Colonic mucosa (tissue), 4 donors: ENCODE measurements at places on chromosomes 12 and 14. TPM values are rescaled to one million over a fixed set of nuclear protein-coding genes. Genes with fewer than 3 reads are reported as not detected.

PUS1 gene
- 16.0 TPM for total RNA-seq

GRCh38 chr12:90953956-90954421, 987 bp downstream of the CCER1 start:
- no peaks in the 10 kb centered on the region for H3K36me3 ChIP-seq
- DNase-seq, result no peak
- no peaks in the 10 kb centered on the region for H3K4me1 ChIP-seq
- no peaks in the 10 kb centered on the region for H3K27me3 ChIP-seq

GRCh38 chr12:117334051-117334450, 27.4 kb downstream of the NOS1 start:
- no peak for DNase-seq
- no peaks in the 10 kb centered on the region for H3K36me3 ChIP-seq
- no peaks in the 10 kb centered on the region for H3K4me1 ChIP-seq
- no peaks in the 10 kb centered on the region for H3K27me3 ChIP-seq
- no peak overlapping the region for H3K27ac ChIP-seq

PRMT5 gene
- 39.3 TPM for total RNA-seq

OR4K1 gene
- total RNA-seq, result not detected

GRCh38 chr12:78324234-78324633, 493.5 kb downstream of the NAV3 start:
- DNase-seq, result no peak
- no peak overlapping the region for H3K27ac ChIP-seq
- no peaks in the 10 kb centered on the region for H3K36me3 ChIP-seq

DNA sequence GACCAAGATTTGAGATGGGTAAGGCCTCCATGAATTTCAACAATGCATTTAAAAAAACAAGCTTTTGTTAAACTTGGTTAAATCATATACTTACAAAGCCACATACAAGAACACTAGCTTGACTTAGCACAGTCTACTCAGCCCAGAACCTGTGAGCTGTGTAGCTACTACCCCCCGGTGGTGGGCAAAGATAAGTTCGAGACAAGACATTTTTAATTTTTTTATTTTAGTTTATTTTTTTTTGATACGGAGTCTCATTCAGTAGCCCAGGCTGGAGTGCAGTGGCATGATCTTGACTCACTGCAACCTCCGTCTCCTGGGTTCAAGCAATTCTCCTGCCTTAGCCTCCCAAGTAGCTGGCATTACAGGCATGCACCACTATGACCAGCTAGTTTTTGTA, 3.7 kb upstream of the NECAP1 start:
- no peaks in the 10 kb centered on the region for H3K27me3 ChIP-seq
- no peaks in the 10 kb centered on the region for H3K36me3 ChIP-seq
- DNase-seq, result no peak
- peaks cover 5% of the 10 kb centered on the region for H3K4me1 ChIP-seq

CLEC2A gene
- total RNA-seq, result not detected

GRCh38 chr12:94575024-94575423, 75.3 kb downstream of the TMCC3 start:
- H3K36me3 ChIP-seq, result no peaks in the 10 kb centered on the region
- no peaks in the 10 kb centered on the region for H3K4me1 ChIP-seq
- no peak overlapping the region for H3K4me3 ChIP-seq
- no peak for DNase-seq
- no peaks in the 10 kb centered on the region for H3K27me3 ChIP-seq

CD163L1 gene
- total RNA-seq, result 7.6 TPM

DNA sequence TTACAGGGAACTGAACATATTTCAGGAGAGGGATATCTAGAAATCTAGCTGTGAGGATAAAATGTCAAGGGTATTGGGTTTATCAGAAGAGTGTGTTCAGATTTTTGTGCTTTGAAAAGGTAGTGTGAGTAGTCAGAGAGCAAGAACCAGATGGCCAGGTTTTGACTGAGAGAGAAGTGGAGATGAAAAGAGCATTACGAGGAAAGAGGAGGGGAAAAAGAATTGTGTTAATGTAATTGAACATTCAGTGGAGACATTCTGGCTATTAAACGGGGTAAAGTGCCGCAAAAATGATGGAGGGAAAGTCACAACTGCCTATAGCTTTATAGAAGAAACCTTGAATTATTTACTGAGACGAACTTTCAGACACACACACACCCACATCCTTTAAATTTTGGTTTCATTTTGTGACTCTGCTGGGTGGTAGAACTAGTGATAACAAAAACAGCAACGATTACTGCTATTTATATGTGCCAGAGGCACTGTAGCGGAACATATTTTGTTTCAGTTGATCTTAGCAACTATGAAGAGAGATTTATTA, 213.6 kb downstream of the ERC1 start:
- no peaks in the 10 kb centered on the region for H3K4me1 ChIP-seq
- no peaks in the 10 kb centered on the region for H3K27me3 ChIP-seq
- H3K4me3 ChIP-seq, result peak overlapping the region; percentile 10
- no peaks in the 10 kb centered on the region for H3K36me3 ChIP-seq
- peak overlapping the region; percentile 37 for H3K27ac ChIP-seq

GRCh38 chr12:88247241-88247643, 105.1 kb downstream of the TMTC3 start:
- DNase-seq, result no peak
- no peaks in the 10 kb centered on the region for H3K27me3 ChIP-seq
- no peak overlapping the region for H3K27ac ChIP-seq
- no peaks in the 10 kb centered on the region for H3K36me3 ChIP-seq
- no peaks in the 10 kb centered on the region for H3K4me1 ChIP-seq

DNA sequence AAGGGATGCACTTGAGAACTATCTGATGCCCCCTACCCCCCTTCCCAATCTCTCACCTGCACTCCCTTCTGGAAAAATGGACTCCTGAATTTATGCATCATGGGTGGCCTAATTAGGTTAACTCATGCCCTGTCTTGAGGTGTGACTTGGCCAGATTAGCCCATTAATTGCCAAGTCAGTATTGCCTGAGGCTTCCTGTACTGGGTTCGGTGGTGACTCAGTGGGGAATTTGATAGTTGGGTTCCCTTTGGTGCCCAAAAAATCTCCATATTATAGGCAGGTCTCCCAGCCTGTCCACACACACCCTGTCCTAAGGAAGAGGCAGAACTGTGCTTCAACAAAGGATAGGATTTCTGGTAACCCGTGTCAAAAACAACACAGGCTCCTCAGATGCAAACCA, 146.1 kb downstream of the CHST11 start:
- H3K4me1 ChIP-seq, result no peaks in the 10 kb centered on the region
- H3K4me3 ChIP-seq, result no peak overlapping the region
- H3K36me3 ChIP-seq, result no peaks in the 10 kb centered on the region
- H3K27me3 ChIP-seq, result no peaks in the 10 kb centered on the region

DNA sequence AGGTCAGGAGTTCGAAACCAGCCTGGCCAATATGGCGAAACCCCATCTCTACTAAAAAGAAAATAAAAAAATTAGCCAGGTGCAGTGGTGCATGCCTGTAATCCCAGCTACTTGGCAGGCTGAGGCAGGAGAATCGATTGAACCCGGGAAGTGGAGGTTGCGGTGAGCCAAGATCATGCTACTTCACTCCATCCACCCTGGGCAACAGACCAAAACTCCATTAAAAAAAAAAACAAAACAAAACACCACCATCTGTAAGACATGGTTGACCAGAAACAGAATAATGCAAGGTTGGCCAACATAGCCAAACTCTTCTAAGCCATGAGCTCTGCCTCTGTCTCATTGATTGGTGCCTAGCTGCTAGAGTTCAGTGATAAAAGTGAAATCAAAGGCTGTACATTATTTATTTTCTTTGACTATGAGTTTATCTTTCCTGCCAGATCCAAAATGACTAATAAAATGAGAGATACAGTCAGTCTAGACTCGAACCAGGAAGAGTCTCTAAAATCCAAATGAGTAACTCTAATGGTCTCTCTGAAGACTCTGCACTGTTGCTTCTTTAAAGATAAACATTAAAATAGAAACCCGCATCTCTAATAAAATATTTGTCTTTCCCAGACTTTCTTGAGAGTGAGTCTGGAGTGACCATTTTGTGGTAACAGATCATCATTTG, 404.7 kb downstream of the DAD1 start:
- no peaks in the 10 kb centered on the region for H3K27me3 ChIP-seq
- H3K36me3 ChIP-seq, result no peaks in the 10 kb centered on the region
- H3K4me3 ChIP-seq, result no peak overlapping the region
- no peaks in the 10 kb centered on the region for H3K4me1 ChIP-seq

DNA sequence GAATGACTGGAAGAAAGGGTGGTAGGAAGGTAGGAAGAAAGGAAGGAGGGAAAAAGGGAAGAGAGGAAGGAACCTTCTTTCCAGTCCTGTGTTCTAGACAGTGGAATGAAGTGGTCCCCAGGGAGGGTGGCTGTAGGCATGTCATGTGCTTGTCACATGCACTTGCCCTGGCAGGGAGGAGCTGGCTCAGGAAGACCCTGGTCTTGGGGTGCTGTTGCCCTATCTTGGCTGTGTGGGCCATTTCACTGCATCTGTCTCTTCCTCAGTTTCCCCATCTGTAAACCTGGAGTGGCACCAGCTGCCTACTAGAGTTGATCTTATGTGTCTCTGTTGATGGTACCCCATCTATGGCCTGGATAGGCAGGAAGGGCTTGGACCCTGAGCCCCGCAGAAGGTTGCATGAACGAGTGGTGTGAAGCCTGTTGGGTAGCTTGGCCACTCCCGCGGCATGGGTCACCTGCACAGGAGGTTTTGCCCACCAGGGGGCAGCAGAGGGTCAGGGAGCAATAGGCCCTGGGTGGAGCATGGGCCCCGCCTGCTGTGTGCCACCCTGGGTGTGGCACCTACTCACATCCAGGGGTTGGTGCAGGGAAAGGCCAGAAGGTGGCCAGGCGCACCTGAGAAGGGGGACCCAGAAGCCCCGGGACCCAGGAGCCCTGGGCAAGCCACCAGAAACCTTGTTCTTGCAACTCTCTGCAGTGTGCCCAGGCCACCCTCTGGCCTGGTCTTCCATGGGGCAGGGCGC, 25.1 kb downstream of the MEG3 start:
- no peaks in the 10 kb centered on the region for H3K27me3 ChIP-seq
- no peaks in the 10 kb centered on the region for H3K36me3 ChIP-seq
- H3K4me1 ChIP-seq, result peaks cover 4% of the 10 kb centered on the region
- peak; percentile 94 for DNase-seq

DNA sequence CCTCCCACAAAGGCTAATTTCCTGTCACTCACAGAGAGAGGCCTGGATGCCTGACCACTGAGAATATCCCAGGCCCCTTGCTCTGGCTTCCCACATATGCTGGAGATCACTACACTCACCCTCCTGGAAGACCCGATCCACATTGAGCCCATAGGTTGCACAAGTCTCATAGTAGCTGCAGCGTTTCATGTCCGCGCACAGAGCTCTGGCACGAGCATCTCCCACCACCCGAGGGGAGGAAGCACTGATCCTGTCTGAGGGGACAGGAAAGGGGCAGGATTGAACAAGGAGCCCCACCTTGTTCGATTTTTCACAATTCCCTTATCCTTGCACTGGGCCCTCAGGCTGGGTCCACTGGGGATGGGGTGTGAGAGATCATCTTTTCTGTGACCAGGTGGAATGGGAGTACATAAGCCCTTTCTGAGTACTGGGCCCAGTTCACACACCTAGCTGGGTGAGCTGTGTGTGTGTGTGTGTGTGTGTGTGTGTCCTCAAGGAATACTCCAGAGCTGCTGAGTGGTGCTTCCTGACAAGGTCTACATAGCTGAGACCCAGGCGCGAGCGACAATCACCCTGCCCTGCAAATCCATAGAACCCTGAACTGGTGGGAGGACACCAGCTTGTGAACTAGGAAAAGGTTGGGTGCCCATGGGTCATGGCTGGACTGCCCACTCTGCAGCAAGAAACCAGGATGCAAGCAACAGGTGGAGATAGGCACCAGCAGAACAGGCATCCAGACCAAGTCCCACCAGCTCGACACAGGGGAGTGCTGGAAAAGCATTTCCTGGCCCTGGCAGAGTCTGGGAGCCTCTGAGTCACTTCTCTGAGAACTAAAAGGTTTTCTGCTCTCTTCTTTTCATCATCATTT, 5.6 kb downstream of the AGAP2 start:
- peaks cover 5% of the 10 kb centered on the region for H3K4me1 ChIP-seq
- H3K4me3 ChIP-seq, result no peak overlapping the region
- H3K36me3 ChIP-seq, result no peaks in the 10 kb centered on the region
- H3K27me3 ChIP-seq, result peaks cover 29% of the 10 kb centered on the region
- no peak overlapping the region for H3K27ac ChIP-seq

DNA sequence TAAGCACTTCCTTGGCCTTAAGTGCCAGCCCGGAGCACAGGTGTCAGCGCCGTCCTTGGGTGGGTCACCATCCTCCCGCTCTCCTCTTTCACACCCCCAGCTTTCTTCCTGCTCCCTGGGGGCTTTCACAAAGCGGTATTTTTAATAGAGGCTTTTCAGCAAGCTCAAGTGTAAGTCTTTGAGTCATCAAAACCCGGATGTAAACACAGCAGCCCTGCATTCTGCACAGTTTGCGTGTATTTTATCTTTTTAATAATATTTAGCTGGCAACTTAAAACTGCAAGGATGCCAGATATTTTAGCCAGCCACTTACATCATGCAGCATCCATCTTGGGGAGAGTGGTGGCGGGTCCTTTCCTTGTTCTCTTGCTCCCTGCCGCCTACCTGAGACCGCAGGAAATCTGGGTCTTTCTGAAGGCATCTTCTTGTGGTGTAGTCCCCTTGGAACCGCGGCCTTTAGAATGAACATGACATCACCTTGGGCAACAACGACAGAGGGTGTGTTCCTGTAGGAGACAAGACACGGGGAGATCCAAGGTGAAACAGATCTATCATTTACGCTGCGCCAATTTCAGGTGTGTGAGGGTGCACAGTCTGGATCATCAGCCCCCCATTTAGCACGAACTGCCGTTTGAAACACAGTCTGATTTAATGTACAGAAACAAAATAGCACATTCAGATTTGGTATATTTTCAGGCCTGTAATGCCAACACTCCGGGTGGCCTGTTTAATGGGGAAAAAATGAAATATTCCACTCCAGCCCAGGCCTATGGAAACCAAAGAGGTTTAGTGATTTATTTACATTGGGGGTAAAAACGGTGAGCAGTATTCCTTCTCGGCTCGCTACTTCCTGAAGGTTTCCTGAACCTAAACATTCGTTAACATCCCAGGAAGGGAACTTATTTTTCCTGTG, 12.5 kb upstream of the IRF2BPL start:
- no peak for DNase-seq
- peak overlapping the region; percentile 11 for H3K4me3 ChIP-seq
- H3K27ac ChIP-seq, result peak overlapping the region; percentile 80
- H3K36me3 ChIP-seq, result no peaks in the 10 kb centered on the region
- H3K27me3 ChIP-seq, result no peaks in the 10 kb centered on the region
- H3K4me1 ChIP-seq, result peaks cover 32% of the 10 kb centered on the region

DNA sequence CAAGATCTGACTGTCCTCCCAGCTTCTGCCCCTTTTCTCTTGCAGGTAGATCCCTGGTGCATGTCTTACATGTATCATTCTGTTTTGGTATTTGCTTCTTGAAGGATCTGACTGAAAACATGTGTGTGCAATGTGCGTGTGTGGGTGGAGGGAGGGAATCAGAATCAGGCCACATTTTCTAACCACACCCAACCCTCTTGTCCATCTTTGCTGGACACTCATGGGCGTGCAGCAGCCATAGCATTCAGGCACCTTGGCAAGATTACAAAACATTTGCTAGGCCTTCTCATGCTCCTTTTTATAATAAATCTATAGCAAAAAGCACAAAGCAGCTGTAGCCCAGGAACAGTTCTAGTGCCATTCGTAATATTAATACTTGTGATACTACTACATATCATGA, 233.6 kb upstream of the E2F7 start:
- no peak overlapping the region for H3K4me3 ChIP-seq
- no peak overlapping the region for H3K27ac ChIP-seq
- H3K27me3 ChIP-seq, result no peaks in the 10 kb centered on the region
- H3K4me1 ChIP-seq, result no peaks in the 10 kb centered on the region

NPAS3 gene
- 1.6 TPM for total RNA-seq

- H3K4me3 ChIP-seq, result no peak overlapping the region
- H3K36me3 ChIP-seq, result no peaks in the 10 kb centered on the region
- H3K4me1 ChIP-seq, result no peaks in the 10 kb centered on the region
- DNase-seq, result no peak
Measured at GRCh38 chr12:40644708-40645107, 47.5 kb upstream of the CNTN1 start.
